ENCODE measurements at places on chromosomes 1 and 21.
A peak's percentile ranks its signal among the peaks of the same experiment; 100 is the strongest.

DNA sequence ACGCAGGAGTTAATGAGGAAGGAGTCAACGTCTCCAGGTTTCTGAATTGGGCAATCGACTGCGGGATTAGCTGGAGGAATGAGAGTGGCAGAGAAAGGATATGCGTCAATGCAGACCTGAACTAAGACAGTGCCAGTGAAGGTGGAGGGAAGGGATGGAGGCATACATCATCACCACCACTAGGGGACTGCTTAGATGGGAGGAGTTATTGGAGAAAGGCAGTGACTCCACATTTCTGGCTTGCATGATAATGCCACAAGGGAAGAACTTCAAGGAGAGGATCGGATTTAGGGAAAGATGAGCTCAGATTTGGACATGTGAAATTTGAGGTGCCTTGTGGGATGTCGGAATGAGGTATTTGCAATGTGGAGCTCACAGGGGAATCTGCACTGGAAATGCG, 17.5 kb downstream of the VASH2 start:
- no peak for DNase-seq

DNA sequence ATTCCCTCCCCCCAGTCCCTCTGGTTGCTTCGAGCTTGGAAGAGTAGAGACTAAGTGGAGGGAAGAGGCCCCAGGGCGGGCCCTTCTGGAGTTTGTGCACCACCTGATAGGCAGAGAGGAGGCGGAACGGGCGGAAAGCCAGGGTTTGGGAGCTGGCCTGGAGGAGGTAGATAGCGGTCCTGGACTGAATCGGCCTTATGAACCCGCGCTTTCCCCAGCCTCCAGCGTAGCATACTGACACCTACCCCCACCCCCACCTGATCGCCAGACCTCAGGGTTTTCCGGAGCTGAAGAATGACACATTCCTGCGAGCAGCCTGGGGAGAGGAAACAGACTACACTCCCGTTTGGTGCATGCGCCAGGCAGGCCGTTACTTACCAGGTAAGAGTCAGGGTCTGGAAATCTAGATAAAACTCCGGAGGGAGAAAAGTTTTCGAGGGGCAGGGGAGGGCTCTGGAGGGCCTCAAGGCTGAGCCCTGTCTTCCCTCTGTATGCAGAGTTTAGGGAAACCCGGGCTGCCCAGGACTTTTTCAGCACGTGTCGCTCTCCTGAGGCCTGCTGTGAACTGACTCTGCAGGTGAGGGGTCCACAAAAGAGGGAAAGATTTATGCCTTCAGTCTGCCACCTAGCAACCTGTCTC, 705 bp downstream of the UROD start:
- no peak for DNase-seq

DNA sequence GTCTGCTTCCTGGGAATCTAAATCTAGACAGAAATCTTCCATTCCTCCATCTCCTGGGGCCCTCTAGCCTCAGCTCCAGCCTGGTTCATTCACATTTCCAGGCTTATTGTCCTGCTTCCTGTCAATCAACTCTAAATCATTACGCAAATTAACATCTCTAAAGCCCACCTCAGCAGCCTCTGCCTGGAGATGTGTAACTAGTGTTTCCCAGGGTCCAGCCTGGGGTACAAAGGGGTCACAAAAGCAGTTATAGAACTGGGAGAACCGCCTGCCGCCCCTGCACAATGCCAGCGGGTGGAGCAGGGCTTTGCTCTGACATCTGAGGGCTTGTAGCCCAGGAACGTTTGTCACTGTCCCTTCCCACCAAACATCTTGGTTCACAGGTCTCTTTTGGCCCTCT, 373.5 kb downstream of the RRAGC start:
- no peak for DNase-seq

GRCh38 chr1:209480345-209480744, 103.2 kb upstream of the CAMK1G start:
- no peak for DNase-seq

- no peak for DNase-seq
Measured at GRCh38 chr1:159587461-159587951, at the start of gene APCS. TSS of gene APCS (plus strand) at chr1:159587826. CDS start at chr1:159587922, 96 bp downstream.

DNA sequence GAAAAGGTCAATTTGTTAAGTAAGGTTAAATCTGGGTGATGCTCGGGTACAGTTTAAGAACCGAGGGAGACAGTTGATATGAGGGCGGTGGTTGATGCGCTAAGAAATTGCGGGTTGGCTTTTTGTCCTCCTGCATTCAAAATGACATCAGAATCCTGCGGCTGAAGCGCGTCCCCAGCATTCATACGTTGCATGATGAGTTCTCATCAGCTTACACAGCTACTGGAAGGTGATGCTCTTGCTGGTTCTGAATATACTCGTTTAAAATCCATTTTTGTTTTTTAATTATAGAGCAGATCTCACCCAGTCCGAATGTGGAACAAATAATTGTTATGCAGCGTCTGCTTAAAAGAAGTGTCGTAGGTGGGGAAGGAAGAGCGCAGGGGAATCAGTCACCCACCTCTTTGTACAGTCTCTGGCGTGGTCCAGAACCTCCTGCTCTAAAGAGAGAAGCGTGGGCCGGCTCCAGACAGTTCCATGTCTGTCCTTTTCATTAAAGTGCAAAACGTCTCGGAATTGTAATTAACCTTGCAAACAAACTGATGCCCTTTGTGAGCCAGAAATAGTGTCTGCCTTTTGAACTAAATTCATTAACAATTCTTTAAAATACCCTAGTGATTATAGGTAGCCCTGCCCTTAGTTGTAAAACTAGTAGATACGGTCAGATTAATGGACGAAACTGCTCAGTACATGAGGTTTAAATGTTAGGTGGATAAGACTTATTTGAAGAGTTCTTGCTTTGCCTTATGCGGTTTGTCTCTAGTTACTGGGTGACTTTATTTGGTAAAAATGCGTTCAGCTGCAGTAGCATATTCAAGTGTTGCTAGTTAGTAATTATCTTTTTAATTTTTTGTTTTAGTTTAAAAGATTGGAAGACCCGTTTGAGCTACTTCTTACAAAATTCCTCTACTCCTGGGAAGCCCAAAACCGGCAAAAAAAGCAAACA, 741 bp downstream of the RGS2 start:
- DNase-seq = peak; percentile 69

Measured in central memory CD4-positive, alpha-beta T cell (primary cell).